Stimulated activated CD8-positive, alpha-beta memory T cell treated with anti-CD3 and anti-CD28 coated beads, Interleukin-2, amount 100 ng/mL, for 1 hour (primary cell): ENCODE measurements at places on chromosomes 6 and 20.

GRCh38 chr20:23634044-23634801 lies 3.5 kb downstream of the CST3 start:
- no peak for DNase-seq

GRCh38 chr6:52394251-52394666 lies 25.9 kb upstream of the EFHC1 start:
- DNase-seq, result no peak

DNA sequence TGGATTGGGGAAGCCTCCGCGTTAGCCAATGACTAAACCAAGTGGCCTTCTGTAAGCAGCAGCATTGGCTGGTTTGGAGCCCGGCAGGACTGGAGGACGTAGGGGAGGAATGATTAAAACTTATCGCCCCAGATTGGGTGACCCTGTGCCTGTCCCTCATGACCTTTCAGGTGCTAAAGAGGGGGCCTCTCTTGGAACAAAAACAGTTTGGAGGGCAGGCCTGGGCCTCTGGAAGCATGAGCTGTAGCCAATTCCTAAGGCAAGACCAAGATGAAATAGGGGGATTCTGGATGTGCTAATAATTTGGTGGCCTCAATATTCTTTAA lies 1.4 kb downstream of the GMPR start:
- DNase-seq, result no peak

DNA sequence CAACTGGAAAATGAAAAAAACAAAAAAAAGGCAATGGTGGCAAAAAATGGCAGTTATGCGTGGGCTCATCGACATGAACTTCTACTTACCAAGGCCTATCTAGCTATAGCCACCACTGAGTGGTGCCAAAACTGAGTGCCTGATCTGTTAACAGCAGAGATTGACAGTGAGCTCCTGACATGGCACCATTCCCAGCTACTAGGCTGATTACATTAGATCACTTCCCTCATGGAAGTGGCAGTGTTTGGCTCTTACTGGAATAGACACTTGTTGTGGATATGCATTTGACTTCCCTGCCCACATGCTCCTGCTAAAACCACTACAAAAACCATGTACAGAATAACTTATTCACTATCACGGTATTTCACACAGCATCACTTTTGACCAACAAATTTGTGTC lies 216.1 kb upstream of the SGK1 start:
- no peak for DNase-seq

- no peak for DNase-seq
Observed at GRCh38 chr6:138546733-138547185, 47.5 kb upstream of the NHSL1 start.

- peak; percentile 16 for DNase-seq
Observed at GRCh38 chr6:8219352-8219943, 117.1 kb upstream of the EEF1E1 start.

- no peak for DNase-seq
Observed at GRCh38 chr6:35522151-35522550, 9.5 kb upstream of the TULP1 start.

DNA sequence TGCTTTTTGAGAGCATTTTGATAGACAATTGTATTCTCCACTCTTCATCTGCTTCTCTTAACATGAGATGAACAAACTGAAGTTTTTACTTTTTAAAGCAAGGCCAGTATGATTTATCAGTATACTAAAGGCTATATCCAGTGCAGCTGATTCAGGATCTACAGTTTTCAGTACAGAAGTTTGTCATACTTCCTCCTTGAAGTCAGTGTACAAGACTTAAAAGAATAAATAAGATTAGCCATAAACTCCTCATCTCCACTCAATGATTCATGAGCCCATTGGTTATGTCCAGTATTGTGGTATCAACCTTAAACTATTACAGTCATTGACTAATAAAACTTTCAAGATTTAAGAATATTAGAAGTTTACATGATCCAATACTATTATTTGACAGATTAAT lies 374.8 kb upstream of the EPHA7 start:
- DNase-seq, result no peak

GRCh38 chr6:165678429-165678828 lies 15.4 kb upstream of the PDE10A start:
- no peak for DNase-seq

- no peak for DNase-seq
Observed at GRCh38 chr6:125307964-125308615, 6.3 kb upstream of the HDDC2 start.

DNA sequence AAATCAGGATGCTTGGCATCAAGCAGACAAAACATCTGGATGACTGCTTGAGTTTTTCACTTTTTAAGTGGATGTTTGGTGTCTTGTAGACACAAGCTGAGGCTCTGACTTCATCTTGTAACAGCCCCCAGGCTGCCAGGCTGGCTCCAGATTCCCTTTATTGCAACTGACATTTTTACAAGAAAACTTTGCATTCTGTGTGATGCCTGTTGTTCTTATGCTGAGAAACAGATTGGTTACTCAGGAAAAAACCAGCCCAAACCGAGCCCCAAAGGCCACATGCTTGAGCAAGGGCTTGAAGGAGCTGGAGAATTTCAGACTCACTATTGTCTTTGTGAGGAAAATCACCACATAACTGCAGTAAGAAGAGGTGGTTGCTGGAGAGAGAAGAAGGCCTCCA lies 98.4 kb upstream of the PREP start:
- no peak for DNase-seq

GRCh38 chr6:107458672-107459282 lies 587 bp downstream of the PDSS2 start:
- DNase-seq, result no peak

DNA sequence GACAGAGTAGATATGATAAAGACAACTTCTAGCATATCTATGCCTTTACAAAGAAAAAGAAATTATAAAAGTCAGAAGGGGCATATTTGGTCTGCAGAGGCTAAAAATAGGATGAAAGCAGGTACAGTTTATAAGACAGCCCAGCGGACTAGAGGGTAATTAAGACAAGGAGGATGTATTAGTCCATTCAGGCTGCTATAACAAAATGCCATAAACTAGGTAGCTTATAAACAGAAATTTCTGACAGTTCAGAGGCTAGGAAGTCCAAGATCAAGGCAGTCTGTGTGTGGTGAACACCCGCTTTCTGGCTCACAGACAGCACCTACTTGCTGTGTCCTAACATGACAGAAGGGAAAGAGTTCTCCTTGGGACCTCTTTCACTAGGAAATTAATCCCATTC lies 5.7 kb downstream of the HBS1L start:
- DNase-seq, result no peak

- DNase-seq, result no peak
Observed at GRCh38 chr20:62463651-62464424, 12.0 kb downstream of the GATA5 start.

- DNase-seq, result no peak
Observed at GRCh38 chr6:157148391-157149323, 174.7 kb downstream of the TMEM242 start.

- DNase-seq, result no peak
Observed at GRCh38 chr20:719816-720215, 44.2 kb upstream of the SCRT2 start.

DNA sequence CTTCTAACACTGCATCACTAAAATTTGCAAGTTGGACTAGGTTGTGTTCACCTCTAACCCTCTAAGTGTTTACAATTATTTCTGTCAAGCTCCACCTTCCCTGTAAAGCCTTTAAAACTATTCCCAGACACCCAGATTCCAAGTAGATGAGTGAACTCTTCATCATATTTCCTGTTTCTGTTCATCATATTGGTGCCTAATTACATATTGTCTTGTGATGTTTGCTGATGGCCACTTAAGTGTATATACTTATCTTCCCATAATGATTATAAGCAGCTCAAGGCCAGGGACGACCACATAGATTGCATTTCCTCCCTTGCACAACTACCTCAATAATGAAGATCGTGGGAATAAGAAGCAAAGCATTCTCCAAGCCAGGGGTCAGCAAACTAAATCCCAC lies 16.8 kb downstream of the TNFRSF21 start:
- DNase-seq, result no peak

GRCh38 chr20:16528078-16528477 lies 45.2 kb downstream of the KIF16B start:
- no peak for DNase-seq

DNA sequence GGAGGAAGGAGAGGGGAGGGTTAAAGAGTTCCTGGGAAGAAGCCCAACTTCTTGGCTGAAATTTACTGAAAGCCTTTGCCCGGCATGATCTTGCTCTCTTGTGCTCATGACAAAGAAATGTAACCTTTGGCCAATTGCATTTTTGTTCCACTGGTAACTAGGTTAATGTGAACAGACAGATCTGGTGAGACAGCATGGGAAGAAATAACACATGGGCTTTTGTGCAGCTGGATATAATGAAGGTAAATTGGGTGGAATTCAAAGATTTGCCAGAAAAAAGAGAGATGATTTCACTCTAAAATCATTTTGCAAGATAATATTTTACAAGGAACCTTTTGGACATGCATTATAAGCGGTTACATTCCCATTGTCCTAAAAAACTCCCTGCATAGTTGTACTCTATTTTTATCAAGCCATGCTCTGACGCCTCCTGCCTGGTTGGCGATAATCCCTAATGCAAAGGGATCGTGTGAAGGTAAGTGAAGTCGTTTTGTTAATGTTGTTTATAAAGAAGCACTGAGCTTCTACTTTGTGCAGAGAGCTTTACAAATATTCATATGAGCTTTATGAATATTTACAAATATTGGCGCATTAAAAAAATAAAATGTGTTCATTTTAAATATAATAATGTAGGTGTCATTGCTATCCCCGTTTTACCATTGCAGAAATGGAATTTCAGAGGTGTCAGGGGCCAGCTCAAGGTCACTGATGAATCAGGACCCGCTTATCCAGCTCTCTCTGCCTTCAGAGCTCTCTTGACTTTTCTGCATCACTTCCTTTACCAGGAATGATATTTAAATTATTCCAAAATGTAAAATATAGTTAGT lies 161.3 kb upstream of the AGPAT4 start:
- no peak for DNase-seq

DNA sequence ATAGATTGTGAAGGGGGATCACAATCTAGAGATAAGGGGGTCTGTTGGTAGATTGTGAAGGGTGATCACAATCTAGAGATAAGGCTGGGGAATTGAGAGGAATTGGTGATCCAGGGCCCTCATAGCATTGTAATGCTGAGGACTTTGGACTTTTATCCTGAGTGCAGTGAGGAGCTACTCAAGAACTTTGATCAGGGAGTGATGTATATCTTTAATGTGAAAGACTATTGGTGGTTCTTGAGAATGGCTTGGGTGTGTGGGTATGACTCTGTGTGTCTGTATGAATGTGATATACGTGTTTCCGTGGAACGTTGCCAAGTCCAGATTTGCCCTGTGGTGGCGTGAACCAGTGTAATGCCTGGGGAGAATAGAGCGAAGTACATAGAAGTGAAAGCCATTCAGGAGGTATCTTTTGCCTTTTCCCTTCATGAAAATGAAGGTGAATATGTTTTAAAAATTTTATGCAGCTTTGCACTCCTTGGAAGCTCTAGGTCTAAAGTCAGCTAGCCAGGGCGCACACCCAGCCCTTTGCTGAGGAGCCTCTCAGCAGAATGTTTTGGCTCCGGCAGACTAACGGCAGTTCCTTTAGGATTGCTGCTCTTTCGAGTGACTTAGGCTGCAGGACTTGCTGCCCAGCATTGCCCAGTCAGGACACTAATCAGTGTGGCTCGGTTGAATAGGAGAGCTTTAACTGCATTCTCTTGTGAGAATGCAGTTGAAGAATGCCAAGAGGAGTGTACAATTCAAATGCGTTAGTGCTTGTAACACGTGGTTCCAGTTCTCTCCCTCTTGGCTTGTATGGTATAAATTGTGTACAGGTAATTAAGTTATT lies 3.5 kb downstream of the ZFAND3 start:
- no peak for DNase-seq

- no peak for DNase-seq
Observed at GRCh38 chr20:24668791-24669190, 199.4 kb downstream of the SYNDIG1 start.

GRCh38 chr6:88908598-88909548 lies 54.5 kb downstream of the RNGTT start:
- no peak for DNase-seq

GRCh38 chr6:140344142-140344913 lies 969.9 kb upstream of the CITED2 start:
- DNase-seq, result no peak

GRCh38 chr6:117555262-117555849 lies 47.0 kb downstream of the GOPC start:
- DNase-seq, result no peak

- DNase-seq, result no peak
Observed at GRCh38 chr6:81906709-81907204, 154.3 kb upstream of the TENT5A start.

DNA sequence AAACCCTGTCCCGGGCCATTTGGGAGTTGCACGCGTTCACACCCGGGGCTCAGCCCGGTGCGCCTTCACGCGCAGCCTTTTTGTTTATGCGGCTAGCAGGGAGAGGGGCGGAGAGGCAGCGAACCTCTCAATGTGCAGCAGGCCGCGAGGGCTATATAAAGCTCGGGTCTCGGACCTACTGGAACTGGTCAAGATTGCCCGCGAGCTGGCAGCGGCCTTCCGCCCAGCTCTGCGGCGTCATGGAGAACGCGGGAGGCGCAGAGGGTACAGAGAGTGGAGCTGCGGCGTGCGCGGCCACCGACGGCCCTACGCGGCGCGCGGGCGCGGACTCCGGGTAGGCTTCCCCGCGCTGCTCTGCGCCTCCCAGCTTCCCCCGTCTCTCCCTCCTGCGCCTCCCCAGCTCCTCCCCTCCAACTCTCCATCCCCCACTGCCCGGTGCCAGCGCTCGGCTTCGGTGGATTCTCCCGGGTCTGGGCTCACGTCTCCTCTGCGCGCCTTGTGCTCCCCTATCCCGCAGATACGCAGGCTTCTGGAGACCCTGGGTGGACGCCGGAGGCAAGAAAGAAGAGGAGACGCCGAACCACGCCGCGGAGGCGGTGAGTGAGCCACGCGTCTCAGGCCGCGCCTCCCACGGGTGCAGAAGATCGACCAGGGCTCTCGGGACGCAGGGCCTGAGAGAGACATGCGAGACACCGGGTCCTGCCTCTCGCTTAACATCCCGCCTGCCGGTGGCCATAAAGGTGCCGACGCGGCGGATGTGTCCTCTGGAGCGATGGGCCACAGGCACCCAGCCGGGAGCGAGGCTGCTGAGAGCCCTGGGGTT lies at the start of gene RIPPLY2:
TSS of gene RIPPLY2 (plus strand) at position 183 of the 823 bp plus-strand sequence. CDS start at position 240, 57 bp downstream.
- DNase-seq, result no peak

GRCh38 chr20:62120990-62121775 lies 1.1 kb upstream of the LSM14B start:
- no peak for DNase-seq

GRCh38 chr6:70282312-70282918 lies 20.5 kb downstream of the COL9A1 start:
- DNase-seq, result no peak

GRCh38 chr20:41395667-41396664 lies 29.3 kb upstream of the EMILIN3 start:
- DNase-seq, result no peak

DNA sequence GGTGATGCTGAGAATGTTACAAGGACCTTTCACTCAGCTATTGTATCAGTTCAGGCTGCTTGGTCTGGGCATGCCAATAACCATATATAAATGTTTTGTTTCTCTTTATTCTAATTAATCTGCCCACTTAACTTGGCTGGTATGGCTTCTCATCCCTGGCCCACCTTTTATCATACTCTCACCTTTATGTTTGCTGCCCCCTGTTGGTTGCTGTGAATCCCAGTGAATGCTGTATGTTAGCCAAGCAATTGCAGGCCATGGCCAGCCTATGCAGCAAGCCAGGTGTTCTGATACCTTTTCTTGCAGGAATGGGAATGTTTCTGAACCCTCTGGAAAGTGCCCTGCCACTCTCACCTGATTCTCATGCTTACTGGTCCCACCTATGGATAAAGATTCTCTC lies 54.6 kb downstream of the PCSK2 start:
- no peak for DNase-seq

GRCh38 chr6:105424175-105424783 lies 21.4 kb upstream of the PREP start:
- peak; percentile 41 for DNase-seq

- no peak for DNase-seq
Observed at GRCh38 chr20:47809161-47809960, 24.1 kb upstream of the SULF2 start.
